ENCODE measurements at places on chromosomes 12 and 14.

DNA sequence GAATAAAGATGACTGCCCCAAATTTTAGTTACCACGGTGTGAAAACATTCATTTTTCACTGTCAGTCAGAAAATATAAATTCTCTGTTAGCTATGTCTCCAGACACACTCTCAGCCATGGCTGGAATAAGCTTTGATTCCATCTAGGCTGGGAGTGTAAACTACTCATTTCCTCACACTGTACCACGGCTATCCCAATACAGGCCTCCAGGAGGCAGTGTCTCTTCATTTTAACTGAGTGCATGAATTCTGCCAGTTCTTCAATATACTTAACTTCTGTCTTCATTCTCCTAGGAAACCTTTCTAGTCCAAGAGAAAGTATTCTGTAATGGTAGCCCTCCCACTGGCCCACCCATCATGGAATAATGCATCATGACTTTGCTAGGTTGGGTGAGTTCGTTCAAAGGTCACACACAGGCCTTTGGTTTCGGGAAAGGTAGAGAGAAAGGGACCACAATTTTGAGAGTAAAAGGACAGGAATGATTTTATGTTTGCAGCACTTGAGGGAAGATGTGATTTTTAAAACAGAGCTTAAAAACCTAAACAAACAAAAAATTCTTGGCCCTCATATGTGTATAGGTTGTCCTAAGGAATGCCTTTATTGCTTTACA, 381.1 kb downstream of the SEC23A start:
- peak; percentile 46 for DNase-seq

DNA sequence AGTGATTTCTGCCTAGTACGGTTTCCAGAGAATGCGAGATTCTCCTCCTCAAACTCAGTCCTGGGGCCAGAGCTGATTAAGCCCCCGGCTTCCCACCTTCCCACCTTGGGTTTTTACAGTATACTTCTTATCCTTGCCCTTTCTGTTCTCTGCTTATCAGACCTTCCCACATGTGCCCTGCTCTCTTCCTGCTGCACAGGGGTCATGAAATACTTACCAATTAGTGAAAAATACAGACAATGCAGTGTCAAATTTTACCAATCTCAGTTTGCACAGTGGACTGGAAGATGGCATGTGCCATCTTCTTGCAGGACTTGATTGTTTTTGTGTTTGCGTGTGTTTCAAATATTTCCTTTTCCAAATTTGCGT, 14.7 kb downstream of the SUSD6 start:
- DNase-seq: no peak

DNA sequence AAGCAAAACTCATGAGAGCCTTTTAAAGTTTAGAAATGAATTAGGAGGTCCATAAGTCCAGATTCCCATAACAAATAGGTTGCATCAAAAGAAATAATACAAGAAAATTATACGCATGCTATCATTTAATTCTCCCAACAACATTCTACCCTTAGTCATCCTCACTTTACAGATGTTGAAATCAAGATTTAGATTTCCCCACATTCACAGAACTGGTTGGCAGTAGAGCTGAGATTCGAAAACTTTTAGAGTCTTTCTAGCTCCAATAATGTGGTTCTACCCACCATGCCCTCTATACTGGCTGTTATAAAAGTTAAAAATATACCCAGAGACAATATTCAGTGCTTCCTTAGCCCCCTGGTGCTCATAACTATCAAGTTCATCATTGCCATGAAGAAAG, 56.6 kb upstream of the METAP2 start:
- DNase-seq: no peak

GRCh38 chr12:50073712-50074111, 11.4 kb upstream of the SMARCD1 start:
- no peak for DNase-seq

DNA sequence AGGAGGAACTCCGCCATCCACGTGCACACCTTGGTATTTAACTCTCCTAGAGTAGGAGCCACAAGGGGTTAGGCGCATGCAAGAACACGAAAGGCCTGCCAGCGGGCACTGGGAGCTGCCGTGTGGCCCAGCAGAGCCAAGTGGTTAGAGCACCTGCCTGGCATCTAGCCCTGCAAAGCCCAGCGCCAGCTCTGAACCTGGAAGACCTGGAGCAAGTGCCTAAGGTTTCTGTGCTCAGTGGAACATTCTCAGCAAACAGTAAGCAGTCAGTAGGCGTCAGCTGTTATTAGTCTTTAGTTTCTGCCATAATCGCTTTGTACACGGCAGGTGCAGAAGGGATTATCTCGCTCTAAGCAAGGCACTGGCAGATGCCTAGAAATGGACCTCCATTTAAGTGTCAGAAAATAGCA, 55.4 kb downstream of the SETD3 start:
- no peak for DNase-seq

DNA sequence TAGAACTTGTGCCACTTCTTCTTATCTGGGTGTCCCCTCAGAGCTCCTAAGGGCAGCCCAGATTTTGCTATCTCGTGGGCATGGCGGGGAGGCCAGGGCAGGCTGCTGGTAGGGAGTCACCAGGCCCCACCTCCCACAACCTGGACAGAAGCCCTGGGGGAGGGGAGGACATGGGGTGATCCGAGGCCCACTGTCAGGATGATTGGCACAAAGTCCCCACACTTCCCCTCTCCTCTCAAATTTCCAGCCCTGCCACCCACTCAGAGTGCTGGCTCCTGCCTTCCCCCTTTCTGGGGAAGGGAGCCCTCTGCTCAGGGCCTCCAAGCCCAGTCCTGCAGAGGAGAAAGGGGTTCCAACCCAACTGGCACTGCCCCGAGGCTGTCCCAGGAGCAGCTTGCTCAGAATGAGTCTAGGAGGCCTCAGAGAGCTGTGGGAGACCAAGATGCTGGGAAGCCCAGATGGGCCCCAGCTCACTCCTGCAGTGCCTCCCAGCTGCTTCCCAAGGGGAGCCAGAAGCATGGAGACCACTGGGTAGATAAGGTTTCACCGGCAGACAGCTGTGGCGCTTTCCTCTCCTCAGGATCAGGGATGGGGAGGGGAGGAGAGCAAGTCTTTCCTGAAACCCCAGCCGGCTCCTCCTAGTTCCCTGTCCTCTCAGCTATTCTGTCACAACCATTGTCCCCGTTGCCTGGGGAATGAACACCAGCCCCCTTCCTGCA, 82.8 kb downstream of the B4GALNT3 start:
- DNase-seq: peak; percentile 74

- DNase-seq: peak; percentile 50
Measured at GRCh38 chr12:110355073-110355472, 48.4 kb downstream of the ANAPC7 start.

DNA sequence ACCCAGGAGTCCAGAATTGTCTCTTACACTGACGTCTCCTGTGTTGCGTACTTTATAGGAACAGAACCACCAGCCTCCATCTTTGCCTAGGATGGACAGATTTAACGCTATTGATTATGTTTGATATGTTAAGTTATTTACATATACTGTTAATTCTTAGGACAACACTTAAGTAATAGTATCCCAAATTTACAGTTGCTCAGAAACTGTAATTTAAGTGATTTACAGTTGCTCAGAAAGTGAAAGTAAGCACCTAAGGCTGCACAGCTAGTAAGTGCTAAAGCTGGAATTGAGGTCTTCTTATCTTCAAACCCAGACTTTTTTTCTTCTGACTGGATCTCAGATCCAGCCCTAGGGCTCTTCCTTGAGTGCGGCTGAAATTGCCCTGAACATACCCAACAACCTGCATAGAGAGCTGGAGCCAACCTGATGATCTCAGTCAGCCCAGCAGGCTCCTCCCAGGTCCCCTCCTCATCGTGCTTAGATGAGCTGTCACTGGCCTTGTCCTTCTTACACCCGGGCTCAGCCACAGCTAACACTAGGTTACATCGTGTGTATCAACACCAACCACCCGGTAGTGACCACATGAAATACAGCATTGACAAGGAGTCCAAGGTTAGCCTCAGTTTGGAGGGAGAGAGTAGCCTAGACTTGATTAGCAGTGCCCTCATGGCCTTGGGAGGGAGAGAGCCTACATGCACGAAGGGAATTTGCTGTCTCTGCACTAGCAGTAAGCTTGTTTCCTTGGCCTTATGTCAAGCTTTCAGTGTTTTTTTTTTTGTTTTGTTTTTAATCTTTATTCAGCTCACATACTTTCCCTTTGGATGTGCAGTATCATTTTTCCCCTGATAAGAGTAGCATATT, 111.1 kb upstream of the ARHGAP5 start:
- DNase-seq: peak; percentile 23

DNA sequence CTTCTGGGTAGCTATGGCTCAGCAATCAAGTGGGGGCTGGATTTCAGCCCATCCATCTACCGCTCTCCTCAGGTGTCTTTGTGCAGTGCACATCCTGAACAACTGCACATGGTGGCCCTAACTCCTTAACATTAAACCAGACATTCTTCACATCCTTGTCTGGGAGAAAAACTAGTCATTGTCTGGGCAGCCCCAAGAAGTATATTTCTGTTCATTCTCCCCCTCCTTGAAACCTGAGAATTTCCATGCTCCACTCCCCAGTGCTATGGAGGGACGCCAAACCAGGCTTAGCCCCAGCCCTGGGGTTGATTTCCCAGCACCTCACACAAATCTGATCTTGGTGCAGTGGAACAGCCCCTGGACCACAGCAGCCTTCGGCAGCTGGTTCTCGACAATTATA, 13.4 kb downstream of the MYL2 start:
- DNase-seq: no peak

GRCh38 chr14:103563226-103563620, 463 bp downstream of the COA8 start:
- DNase-seq: no peak

- DNase-seq: no peak
Measured at GRCh38 chr14:49957089-49957852, 64.4 kb downstream of the ARF6 start.

DNA sequence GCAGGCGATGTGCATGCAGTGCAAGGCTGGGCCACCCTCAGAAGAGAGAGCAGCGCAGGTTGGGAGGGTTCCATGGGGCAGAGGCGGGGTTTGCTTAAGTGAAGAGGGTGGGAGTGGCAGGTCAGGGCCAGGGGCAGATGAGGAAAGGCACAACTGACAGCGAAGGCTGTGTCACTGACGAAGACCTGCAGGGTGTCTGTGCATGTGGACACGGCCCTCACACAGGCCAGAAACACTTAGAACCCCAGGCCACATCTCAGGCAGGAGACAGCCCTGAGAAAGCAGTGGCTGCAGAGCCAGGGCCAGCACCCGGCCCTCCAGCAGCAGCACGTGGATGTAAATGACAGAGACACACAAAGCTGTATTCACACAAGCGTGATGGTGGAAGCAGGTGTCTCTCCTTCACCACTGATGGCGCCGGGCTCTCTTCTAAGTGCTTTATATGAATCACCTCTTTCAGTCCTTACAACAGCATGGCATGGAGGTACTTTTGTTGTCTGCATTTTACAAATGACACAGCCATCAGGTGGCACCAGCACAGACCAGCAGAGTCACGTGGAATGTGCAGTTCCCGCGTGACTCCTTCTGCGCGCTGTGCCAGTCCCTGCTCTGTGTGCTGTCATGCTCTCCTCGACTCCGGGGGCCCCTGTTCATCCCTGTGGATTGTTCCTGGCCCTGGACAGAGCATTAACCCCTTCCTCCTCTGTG, 54.6 kb downstream of the TSPAN11 start:
- DNase-seq: peak; percentile 41

DNA sequence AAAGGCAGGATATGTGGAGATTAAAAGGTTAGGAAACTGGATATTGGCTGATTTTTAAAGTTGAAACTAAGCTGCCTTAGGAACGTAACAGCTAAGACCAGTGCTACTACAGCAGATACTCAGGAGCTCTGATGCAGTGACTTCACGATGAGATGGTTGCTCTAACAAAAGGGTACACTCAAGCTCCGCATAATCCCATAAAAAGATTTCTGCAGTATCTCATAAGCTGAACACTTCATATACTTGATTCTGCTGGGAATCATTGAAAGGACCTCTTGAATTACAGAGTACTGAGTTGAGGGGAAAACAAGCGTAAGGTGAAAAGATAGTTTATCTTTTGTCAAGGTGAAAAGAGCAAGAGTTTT, 3.7 kb downstream of the RNF10 start:
- DNase-seq: no peak

- no peak for DNase-seq
Measured at GRCh38 chr14:38716926-38717325, 386.1 kb downstream of the SEC23A start.

GRCh38 chr14:21672116-21672515, 1.5 kb downstream of the OR4E1 start:
- no peak for DNase-seq

- no peak for DNase-seq
Measured at GRCh38 chr14:94058674-94059138, 22.3 kb downstream of the DDX24 start.
